ENCODE measurements at places on chromosomes 6 and 20. TPM values are rescaled to one million over a fixed set of nuclear protein-coding genes. Genes with fewer than 3 reads are reported as not detected.
A peak's percentile ranks its signal among the peaks of the same experiment; 100 is the strongest.

DNA sequence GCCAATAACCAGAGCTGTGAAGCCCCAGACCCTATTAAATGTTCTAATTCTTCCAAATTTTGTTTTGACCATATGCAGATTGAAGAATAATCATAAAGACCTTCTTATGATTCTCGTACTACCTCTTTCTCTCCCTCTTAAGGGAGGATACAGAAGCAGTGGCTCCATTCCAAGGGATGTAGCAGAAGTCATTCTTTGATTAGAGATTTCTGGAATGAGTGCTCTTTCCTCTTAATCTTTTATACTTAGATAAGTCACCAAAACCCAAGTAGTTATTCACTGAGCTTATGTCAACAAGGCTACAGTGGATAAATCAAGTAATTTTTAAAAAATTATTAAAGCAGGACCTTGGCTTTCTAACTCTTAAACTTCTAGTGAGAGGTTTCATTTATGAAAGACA lies 266.0 kb upstream of the STXBP5 start:
- no peak overlapping the region for H3K27ac ChIP-seq
- no peak for DNase-seq
- no peaks in the 10 kb centered on the region for H3K36me3 ChIP-seq
- no peaks in the 10 kb centered on the region for H3K4me1 ChIP-seq
- no peaks in the 10 kb centered on the region for H3K27me3 ChIP-seq

- no peaks in the 10 kb centered on the region for H3K27me3 ChIP-seq
- H3K4me3 ChIP-seq, result no peak overlapping the region
- no peak for DNase-seq
- peak overlapping the region; percentile 66 for H3K27ac ChIP-seq
- peaks cover 54% of the 10 kb centered on the region for H3K4me1 ChIP-seq
Measured at GRCh38 chr20:1900321-1900801, 5.2 kb downstream of the SIRPA start.

- no peak overlapping the region for H3K4me3 ChIP-seq
- H3K27me3 ChIP-seq, result no peaks in the 10 kb centered on the region
- no peak overlapping the region for H3K27ac ChIP-seq
- H3K36me3 ChIP-seq, result no peaks in the 10 kb centered on the region
Measured at GRCh38 chr6:46103441-46104115, 26.2 kb upstream of the ENPP4 start.

DNA sequence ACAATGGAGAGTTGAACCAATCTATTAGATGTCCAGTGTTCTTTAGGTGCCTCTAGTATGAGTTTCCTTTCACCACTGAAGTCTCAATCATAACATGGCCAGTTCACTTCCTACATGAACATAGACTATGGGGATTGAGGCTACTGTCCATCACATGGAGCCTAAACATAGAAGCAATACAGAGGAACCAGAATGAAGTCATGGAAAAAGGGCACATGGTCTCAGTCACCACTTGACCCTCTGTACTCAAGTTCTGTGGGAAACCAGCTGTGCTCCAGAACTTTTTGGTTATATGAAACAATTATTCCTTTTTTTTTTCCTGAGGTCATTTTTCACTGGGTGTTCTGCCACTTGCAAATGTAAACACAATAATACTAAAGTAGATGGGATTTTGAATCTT lies 762.5 kb downstream of the CBLN4 start:
- H3K4me1 ChIP-seq, result no peaks in the 10 kb centered on the region
- H3K27me3 ChIP-seq, result no peaks in the 10 kb centered on the region
- no peak for DNase-seq
- H3K36me3 ChIP-seq, result no peaks in the 10 kb centered on the region

DNA sequence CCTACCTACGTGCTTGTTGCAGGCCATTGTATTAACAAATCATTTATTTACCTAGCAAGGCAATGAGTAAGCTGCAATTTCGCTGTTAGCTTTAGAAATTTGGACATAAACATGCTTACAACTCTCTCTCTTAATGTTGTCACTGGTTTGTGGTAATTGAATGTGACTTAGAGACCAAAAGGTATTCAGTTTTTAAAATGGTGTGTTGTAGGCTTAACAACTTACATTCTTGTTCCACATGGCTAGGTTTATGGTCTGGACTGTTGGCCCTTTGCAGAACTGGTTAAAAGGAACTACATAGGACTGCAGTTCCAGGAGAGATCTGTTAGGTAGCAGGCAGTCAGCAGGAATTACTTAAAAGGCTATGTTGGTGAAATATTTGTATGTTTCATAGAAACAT lies 10.3 kb upstream of the CTAGE9 start:
- no peak overlapping the region for H3K27ac ChIP-seq
- H3K27me3 ChIP-seq, result no peaks in the 10 kb centered on the region
- no peak for DNase-seq

DNA sequence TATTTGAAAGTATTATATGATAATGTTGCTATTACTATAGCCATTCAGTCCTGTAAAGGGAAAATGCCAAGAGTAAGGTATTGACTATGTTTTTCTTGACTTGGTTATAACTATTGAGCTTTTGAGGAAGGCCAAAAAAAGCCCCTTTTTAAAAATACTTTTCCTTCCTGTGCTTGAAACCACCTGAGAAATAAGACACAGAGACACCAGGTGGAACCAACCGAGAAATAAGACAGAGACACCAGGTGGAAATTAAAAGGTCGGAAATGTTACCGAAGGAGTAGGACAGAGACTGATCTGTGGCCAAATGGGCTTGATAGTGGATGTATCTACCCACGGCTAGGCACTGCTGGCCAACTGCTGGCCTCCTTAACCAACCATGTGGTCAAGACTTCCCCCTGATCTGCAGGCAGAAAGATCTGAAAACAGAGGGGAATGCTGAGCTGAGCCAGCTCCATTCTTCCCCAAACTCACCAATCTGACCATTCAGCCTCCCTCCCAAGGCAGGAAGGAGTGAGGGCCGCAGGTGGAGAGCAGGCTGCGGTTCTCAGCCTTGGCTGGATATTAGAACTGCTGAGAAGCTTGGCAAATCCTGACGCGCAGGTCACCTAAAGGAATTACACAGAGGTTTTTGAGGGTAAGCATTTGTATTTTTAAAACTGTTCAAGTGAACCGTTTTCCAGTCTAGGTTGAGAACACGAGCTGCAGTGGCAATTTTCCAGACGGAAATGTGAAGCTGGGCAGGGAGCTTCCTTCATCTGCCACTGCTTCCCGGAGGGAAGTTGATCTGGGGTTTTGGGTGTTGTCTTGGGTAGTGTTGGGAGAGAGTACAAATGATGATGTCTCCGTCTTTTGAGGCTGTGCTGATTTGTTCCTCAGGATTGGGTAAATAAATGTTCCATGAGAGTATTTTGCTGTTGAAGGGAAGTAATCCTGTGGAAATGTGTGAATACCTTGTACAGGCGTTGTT lies 121.7 kb upstream of the EXOC2 start:
- no peak for DNase-seq
- no peak overlapping the region for H3K4me3 ChIP-seq
- no peaks in the 10 kb centered on the region for H3K27me3 ChIP-seq
- no peaks in the 10 kb centered on the region for H3K36me3 ChIP-seq
- H3K4me1 ChIP-seq, result no peaks in the 10 kb centered on the region

DNA sequence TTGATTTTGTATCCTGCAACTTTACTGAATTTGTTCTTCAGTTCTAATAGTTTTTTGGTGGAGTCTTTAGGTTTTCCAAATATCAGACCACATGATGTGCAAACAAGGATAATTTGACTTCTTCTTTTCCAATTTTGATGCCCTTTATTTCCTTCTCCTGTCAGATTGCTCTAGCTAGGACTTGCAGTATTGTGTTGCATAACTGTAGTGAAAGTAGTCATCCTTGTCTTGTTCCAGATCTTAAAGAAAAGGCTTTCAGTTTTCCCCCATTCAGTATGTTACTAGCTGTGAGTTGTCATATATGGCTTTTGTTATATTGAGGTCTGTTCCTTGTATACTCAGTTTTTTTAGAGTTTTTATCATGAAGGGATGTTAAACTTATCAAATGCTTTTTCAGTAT lies 4.6 kb downstream of the MICB start:
- no peaks in the 10 kb centered on the region for H3K36me3 ChIP-seq
- H3K4me1 ChIP-seq, result peaks cover 7% of the 10 kb centered on the region
- no peak overlapping the region for H3K27ac ChIP-seq
- H3K4me3 ChIP-seq, result no peak overlapping the region
- DNase-seq, result no peak

DNA sequence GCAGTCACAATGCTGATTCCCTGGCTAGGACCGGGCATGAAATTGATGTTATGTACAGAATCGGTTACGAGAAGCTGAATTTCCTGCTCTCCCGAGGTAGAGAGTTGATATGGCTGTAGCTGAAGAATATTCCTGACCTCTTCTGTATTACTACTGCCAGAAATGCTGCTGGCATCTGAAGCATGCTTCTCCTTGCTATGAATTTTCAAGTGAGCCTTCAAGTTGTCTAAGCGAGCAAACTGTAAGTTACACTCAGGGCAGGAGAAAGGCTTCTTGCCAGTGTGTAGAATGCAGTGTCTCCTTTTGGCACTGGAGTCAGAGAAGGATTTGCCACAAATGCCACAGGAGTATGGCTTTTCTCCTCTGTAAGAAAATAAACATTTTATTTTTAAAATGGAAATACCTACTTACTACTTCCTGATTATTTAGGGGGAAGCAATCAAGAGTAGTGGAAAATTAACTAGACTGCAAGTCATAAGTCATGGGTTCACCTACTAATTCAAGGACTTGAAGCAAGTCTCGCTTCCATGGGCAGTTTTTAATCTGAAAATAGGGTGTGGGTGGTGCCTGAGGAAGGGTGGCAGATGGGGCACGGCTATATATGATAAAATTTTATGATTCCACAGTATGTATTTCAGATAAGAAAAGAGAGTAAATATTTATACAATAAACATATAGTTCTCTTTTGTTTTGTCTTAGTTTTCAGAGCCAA lies 10.8 kb upstream of the MICAL1 start:
- no peaks in the 10 kb centered on the region for H3K36me3 ChIP-seq
- H3K27ac ChIP-seq, result no peak overlapping the region
- no peak overlapping the region for H3K4me3 ChIP-seq
- no peak for DNase-seq
- no peaks in the 10 kb centered on the region for H3K27me3 ChIP-seq
- no peaks in the 10 kb centered on the region for H3K4me1 ChIP-seq

DNA sequence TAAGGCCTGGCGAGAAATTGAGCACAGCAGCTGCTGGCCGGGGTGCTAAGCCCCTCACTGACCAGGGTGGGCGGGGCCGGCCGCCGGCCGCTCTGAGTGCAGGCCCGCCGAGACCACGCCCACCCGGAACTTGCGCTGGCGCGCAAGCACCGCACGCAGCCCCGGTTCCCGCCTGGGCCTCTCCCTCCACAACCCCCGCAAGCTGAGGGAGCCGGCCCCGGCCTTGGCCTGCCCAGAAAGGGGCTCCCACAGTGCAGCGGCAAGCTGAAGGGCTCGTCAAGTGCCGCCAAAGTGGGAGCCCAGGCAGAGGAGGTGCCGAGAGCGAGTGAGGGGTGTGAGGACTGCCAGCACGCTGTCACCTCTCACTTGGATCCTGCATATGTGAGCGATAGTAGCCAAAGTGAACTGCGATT lies 251.2 kb downstream of the GJA1 start:
- DNase-seq, result no peak
- no peaks in the 10 kb centered on the region for H3K27me3 ChIP-seq
- no peak overlapping the region for H3K4me3 ChIP-seq
- H3K36me3 ChIP-seq, result no peaks in the 10 kb centered on the region
- no peak overlapping the region for H3K27ac ChIP-seq
- peaks cover 8% of the 10 kb centered on the region for H3K4me1 ChIP-seq

GRCh38 chr6:25404091-25404490 lies 124.9 kb downstream of the CARMIL1 start:
- no peak overlapping the region for H3K4me3 ChIP-seq
- H3K27me3 ChIP-seq, result no peaks in the 10 kb centered on the region
- no peak for DNase-seq
- H3K27ac ChIP-seq, result no peak overlapping the region

GRCh38 chr6:111113336-111114086 lies 26.2 kb downstream of the SLC16A10 start:
- H3K4me1 ChIP-seq, result peaks cover 5% of the 10 kb centered on the region
- no peaks in the 10 kb centered on the region for H3K36me3 ChIP-seq
- H3K27me3 ChIP-seq, result no peaks in the 10 kb centered on the region
- DNase-seq, result no peak
- H3K4me3 ChIP-seq, result no peak overlapping the region
- no peak overlapping the region for H3K27ac ChIP-seq

DNA sequence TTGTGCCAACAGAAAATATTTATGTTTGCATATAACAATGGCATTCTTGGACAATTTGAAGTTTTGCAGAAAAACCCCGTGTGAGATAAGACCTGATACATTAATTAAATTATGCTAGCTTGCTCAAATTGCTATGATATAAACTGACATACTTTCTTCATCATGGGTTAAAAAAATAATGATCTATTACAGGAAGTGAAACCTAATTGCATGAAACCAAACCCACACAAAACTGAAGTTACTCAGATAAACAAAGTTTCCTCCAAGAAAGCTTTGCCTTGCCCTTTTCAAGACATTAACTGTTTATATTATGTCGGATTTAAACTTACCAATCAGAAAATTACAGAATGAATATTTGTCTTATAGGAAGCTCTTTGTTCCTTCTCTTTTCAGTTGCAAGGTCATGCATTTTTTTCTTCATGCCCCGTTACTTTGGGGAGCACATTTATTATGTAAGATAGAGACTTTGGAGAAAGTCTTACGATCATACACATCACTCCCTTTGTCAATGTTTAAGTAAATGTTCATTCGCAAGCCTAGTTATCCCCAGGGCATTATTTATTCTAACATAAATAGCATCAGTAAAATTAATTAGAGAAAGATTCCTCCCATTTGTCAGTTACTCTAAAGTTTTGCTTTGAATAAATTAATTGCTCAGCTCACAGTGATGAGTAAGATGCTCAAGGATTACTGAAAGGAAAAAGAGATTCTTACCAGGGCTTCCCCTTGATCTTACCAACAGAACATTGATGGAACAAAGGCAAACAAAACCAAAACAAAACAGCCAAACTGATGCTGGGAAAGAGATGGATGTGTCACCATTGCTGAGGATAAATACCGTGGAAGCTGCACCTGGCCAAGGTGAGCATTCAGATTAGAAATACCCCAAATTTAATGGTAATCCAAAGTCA lies 14.8 kb upstream of the TMEM244 start:
- H3K36me3 ChIP-seq, result no peaks in the 10 kb centered on the region
- no peaks in the 10 kb centered on the region for H3K27me3 ChIP-seq
- H3K4me3 ChIP-seq, result no peak overlapping the region
- DNase-seq, result no peak
- no peak overlapping the region for H3K27ac ChIP-seq

GRCh38 chr6:70423189-70424134 lies 10.2 kb downstream of the FAM135A start:
- no peak overlapping the region for H3K4me3 ChIP-seq
- H3K4me1 ChIP-seq, result peaks cover 12% of the 10 kb centered on the region
- no peak for DNase-seq
- no peaks in the 10 kb centered on the region for H3K27me3 ChIP-seq

DNA sequence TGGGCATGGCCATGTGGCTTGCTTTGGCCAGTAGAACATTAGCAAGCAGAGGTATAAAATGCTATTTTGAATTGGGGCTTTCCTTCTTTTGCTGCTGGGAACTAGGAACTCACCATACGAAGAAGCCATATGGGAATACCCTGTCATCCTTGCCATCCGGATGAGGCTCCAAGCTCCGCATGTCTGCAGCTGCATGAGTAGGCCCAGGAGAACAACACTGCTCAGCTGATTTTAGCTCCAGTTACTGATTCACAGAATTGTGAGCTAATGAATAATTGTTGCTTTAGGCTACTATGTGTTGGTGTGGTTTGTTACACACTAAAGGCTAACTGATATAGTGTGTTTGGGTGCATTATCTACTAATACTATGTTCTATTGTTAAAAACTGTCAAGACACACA lies 2.7 kb upstream of the PLCB4 start:
- peaks cover 11% of the 10 kb centered on the region for H3K4me1 ChIP-seq
- H3K27me3 ChIP-seq, result no peaks in the 10 kb centered on the region
- H3K27ac ChIP-seq, result no peak overlapping the region
- H3K4me3 ChIP-seq, result no peak overlapping the region

MOCS1 gene
- total RNA-seq, result 14.7 TPM

LAMA4 gene
- total RNA-seq, result 56.5 TPM

NCR2 gene
- total RNA-seq, result not detected

MUC21 gene
- 207 TPM for total RNA-seq

RCAN2 gene
- total RNA-seq, result 20.9 TPM

CCM2L gene
- 8.6 TPM for total RNA-seq

Data from vagina (tissue), 2 donors.